ENCODE measurements at places on chromosomes 7 and 10.

GRCh38 chr10:97355571-97355975, 21.0 kb upstream of the FRAT2 start:
- peak; percentile 56 for DNase-seq

DNA sequence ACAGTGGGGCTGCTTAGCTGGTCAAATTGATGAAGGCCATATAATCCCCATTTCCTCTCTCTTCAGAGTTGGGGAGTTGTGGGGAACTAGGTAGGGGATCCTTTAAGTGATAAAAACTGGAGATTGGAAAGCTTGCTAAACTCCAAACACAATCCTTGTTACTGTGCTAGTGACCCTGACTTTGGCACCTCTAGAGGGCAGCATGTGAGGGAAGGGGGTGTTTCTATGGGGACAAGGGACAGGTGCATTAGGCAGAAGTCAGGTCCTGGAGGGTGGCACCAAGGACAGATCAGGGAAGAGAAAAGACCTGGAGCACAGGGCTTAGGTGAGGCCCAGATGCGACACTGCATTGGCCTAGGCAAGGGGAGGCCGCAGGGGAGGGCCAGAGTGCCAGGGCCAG, 66.9 kb downstream of the CDHR3 start:
- no peak for DNase-seq

GRCh38 chr7:47670729-47671128, 88.8 kb upstream of the TNS3 start:
- no peak for DNase-seq

- DNase-seq: no peak
These were observed 740.6 kb downstream of the LRMDA start for GRCh38 chr10:76172020-76172419.

DNA sequence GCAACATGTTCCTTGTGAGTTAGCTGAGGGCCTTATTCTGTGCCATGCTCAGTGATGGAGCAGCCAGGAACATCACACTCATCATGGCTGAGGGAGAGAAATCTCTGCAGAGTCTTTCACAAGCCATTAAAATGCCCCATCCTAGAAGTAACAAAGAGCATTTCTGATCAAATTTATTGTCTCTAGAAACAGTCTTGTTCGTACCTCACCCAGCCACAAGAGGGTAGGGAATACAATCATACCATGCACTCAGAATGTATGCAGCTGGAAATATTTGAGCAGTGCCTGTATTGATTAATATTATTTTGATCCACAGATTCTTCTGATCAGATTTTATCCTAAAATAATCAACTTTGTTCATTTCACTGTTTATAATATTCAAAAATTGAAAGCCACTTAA, 17.3 kb downstream of the VPS26A start:
- peak; percentile 7 for DNase-seq

- DNase-seq: no peak
These were observed 78.1 kb upstream of the STRIP2 start for GRCh38 chr7:129356176-129356575.

GRCh38 chr7:124751027-124751426, 14.6 kb downstream of the GPR37 start:
- DNase-seq: no peak

All from choroid plexus epithelial cell (primary cell).